Psoas muscle (tissue), 8 donors: ENCODE measurements at places on chromosomes 5 and 9.

DNA sequence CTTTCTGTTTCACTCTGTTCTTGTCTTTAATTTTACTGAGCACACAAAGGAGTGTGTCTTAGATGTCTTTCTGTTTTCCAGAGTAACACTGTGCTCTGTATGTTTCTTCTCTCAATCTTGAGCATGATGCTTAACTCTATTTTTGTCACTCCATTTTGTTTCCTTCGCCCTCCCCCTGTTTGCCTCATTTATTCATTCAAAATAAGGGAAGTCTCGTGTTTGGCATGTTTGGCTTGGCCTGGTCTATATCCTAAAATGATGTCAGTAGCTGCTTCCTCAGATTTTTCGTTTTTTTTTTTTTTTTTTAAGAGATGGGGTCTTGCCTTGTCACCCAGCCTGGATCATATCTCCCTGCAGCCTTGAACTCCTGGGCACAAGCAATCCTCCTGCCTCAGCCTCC lies 22.0 kb downstream of the ZNF618 start:
- no peak for DNase-seq

GRCh38 chr9:38392235-38393127 lies at the start of gene ALDH1B1:
Gene ALDH1B1, plus strand, starts transcription at chr9:38392702. Its CDS starts 3,047 bp downstream, at chr9:38395749.
- DNase-seq: peak; percentile 90

- DNase-seq: no peak
Observed at GRCh38 chr5:83564069-83564749, 92.7 kb downstream of the VCAN start.

DNA sequence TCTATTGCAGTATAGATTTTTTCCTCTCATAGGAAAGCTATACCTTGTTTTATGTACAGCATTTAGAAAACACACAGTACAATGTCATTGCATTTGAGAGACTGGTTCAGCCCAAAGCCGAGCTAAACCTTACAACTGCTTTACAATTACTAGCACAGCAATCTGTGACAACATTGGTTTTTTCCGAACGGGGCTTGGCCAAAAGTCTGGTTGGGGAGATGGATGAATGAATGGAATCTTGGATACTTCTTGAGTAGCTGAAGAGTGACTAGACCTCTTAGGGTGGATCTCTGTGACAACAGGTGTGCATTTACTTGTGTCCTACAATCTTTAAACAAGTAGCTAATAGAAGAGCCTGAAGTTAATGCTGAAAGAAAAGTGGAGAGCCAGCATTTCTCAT lies 1.2 kb downstream of the SGCD start:
- no peak for DNase-seq

- DNase-seq: no peak
Observed at GRCh38 chr9:76902395-76902794, 3.5 kb downstream of the PRUNE2 start.

DNA sequence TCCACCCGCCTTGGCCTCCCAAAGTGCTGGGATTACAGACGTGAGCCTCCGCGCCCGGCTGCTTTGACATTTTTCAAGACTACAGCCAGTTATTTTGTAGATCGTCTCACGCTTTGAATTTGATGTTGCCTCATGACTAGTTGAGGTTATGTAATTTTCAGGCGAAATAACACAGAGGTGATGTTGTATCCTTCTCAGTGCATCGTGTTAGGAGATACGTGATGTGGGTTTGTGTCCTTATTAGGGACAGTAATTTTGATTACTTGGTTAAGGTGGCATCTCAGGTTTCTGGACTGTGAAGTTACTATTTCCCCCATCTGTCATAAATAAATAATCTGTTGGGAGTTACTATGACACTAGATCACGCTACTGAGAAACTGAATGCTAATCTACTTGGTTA lies 25.0 kb downstream of the CTNNA1 start:
- no peak for DNase-seq

GRCh38 chr5:71481441-71481840 lies 26.0 kb downstream of the BDP1 start:
- no peak for DNase-seq

DNA sequence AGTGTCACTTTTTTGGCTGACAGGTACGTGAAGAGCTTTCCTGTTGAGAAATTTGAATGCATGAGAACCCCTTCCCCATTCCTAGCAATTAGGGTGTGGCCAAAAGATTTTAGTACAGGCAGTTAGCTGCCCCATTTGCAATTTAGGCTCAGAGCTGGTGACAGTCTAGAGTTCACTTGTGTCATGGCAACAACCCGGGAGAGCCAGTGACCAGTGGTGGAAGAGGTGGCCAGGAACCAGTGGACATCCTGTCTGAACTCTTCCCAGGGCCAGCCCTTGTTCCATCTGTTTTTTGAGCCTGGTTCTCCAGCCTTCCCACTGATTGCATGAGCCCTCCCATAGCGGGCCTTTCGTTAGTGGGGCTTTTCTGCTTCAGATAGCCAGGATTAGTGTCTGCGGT lies 2.5 kb upstream of the NEUROG1 start:
- DNase-seq: no peak

DNA sequence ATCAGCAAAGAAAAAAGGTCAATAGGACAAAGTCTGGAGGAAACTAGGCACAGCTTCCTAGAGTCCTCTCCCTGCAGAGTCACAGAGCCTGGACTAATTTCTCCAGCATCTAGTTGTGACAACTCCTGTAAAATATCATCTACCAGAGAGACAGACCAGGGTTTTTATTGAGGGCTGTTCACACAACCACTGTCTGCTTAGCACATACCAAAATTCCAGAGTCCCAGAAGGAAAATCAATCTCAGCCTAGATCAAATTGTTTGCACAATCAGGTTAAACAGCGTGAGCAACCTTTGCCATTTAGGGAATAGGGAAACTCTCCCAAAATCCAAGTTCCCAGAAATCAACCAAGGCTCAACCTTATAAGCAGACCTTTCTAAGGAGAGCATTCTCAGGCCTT lies 190.3 kb downstream of the SYK start:
- DNase-seq: no peak

- no peak for DNase-seq
Observed at GRCh38 chr5:37737326-37738056, 102.3 kb downstream of the GDNF start.

GRCh38 chr5:134738963-134739661 lies 764 bp downstream of the CAMLG start:
- DNase-seq: no peak

DNA sequence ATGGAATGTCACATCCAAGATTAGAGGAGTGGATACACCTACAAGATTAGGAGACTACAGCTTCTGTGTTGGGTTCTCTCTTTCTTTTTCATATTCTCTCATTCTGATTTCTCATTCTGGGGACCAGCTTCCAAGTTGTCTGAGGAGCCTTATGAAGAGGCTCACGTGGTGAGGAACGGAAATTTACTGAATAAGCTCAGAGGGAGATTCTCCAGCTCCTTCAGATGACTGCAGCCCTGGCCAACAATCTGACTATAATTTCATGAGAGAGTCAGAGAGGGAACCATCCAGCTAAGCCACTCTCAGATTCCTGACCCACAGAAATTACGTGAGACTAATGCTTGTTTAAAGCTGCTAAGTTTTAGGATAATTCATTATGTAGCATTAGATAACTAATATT lies 27.1 kb upstream of the TENT2 start:
- no peak for DNase-seq

DNA sequence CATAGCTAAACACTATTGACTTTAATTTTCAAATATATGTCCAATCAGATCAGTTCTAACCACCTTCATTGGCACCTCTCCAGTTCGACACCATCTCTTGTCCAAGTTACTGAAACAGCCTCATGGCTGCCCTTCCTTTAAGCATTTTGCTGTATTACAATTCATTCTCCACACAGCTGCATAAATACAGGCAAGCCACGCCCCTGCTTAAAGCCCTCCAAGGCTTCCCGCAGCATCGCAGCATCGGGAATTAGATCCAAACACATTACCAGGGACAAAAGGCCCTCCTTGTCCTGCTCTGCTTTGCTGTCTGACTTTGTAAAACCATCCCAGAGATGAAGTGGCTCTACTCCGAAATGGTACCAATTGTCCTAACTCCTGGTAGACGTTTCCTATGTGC lies 75.1 kb upstream of the RAI14 start:
- DNase-seq: no peak

DNA sequence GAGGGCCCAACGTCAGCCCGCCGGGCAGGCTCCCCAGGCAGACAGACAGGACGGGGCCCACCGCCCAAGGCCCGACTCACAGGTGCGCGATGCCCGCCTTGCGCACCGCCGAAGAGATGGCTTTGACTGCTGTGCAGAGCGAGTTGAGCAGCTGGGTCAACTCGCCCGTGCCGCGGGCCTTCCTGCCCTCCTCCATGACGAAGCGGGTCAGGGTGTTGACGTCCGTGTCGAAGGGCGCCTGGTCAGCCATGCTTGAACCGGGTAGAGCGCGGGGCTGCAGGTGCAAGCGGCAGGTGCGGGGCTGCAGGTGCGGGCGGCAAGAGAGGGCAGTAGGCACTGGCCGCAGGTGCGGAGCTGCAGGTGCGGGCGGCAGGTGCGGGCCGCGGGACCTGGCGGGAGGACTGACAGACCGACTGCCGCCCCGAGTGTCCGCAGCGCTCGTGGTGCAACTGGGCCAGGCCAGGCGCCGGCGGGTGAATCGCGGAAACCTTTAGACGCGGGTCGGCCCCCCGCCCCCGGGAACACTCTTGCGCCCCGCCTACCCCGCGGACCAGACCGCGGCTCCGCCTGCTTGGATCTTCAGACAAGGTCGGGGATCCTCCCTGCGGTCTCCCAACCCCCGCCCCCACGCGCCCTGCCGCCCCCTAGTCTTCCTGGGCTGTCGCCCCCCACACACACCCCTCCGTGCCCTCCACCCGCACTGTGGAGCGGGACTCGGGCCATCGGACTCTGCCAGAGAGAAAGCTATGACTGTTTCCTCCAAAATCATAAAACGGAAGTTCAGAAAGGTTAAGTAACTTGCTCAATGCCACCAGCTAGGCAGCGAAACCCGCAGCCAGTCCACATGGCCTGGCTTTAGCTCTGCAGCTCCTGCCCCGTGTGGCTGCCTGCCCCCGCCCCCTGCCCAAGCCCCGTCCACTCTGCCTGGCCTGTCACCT lies at the start of gene FBP1:
FBP1 (minus strand) TSS at position 458 of the 938 bp plus-strand sequence; CDS start at position 250, 208 bp downstream.
- peak; percentile 52 for DNase-seq

DNA sequence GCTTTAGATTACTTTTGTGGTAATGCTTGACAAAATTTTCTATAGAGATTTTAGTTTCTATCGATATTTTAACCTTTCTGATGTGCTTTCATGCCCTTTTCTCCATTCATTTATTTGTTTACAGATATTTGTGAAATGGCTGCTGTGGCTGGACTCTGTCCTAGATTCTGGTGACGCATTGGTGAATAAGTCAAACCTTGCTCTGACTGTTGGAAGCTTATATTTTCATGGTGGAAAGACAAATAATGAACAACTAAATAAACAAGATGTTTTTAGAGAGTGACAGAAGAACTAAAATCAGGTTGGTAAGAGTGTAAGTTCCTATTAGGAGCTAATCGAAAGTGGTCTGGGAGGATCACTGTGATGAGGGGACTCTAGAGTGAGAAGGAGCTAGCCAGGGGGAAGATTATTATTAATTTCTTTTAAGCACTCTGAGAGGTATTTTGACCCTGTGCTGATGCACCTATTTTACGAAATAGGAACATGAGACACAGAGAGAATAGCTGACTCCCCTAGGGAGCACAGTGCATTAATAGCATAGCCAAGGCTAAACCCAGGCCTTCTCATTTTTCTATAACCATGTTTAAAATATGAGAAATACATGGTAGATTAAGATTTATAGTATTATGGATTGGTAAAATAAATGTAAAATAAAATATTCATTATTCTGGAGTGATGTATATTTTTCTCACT lies 411.9 kb upstream of the ARRDC3 start:
- DNase-seq: no peak

- DNase-seq: no peak
Observed at GRCh38 chr5:143663872-143664271, 148.1 kb upstream of the HMHB1 start.

- DNase-seq: no peak
Observed at GRCh38 chr9:97545486-97545885, 44.0 kb downstream of the TMOD1 start.

DNA sequence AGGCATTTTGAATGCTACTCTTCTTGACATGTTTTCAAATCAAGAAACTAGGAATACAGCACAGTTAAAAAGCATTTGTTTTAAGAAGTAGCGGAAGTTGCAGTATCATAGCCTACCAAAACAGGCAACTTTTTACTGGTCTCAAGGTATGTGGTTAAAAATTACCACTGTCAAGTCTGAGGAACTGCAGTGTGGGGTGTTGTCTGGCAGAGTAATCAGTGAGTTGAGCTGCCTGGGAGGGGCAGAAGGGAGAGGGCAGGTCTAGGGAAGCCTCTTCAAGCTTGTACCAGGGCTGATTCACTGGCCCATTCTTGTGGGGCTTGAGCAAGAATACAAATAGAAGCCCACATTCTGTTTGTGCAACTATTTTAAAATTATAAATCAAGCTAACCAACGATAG lies 42.4 kb upstream of the SV2C start:
- DNase-seq: no peak

DNA sequence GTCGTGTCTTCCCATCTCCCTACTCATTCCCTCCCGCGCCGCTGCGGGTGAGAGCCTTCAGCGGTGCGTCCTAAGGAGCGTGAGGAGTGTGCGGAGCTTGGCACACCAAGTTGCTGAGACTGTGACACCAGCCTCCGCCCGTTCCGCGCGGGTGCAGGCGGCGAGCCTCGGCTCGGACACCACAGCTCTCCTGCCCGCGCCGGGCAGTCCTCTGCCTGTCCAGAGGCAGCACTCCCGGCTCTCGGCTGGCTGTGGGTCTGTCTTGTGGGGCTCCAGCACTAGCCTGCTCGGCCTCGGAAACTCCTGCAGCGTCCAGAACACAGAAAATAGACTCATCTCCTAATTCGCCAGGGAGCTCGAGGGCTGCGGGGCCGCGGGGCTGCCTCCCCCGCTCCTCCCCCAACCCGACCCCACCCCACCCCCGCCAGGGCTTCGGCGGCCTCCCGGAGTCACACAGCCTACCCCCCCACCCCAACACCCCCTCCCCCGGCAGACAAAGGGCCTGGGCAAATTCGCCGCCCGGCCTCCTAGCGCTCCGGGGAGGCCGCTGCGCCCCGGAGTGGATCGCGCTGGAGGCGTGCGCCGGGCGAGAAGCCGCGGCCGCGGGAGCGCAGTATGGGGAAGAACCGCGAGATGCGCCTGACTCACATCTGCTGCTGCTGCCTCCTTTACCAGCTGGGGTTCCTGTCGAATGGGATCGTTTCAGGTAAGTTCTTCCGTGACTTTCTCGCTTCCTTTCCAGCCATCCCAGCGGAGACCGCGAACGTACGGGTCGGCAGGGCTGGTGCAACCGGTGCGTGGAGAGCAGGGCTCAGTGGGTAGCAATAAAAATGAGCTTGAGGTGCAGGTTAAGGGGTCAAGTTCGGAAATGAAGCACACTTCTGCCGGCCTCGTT lies at the start of gene ADAMTS19:
ADAMTS19 (plus strand) TSS at position 522 of the 895 bp plus-strand sequence; CDS start at position 616, 94 bp downstream.
- DNase-seq: peak; percentile 50

GRCh38 chr5:173974688-173975239 lies 14.2 kb upstream of the C5orf47 start:
- no peak for DNase-seq

- no peak for DNase-seq
Observed at GRCh38 chr9:99465231-99465907, 243.3 kb downstream of the SEC61B start.

GRCh38 chr5:173963867-173964441 lies 25.0 kb upstream of the C5orf47 start:
- no peak for DNase-seq

GRCh38 chr9:79667817-79668436 lies 96.2 kb downstream of the TLE4 start:
- no peak for DNase-seq
